ENCODE measurements at places on chromosomes 1 and 21.

DNA sequence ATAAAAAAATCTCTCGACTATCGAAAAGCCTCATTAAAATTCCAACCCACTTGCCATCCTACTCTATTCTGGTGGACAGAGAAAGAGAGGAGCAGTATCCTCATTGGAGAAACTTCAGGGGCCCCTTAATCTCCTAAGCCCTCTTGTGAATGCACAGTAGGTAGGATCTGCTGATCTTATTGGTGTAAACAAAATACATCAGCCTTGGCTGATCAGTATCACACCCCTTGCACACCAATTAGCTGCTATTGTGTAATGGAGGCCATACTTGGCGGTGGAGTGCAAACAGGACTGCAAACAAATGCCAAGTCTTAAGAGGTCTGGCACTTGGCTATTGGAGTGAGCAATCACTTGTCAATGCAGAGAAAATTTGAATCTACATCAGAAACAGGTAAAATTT, 15.7 kb downstream of the VCAM1 start:
- no peaks in the 10 kb centered on the region for H3K27me3 ChIP-seq
- peak overlapping the region; percentile 74 for H3K27ac ChIP-seq
- peaks cover 36% of the 10 kb centered on the region for H3K4me1 ChIP-seq
- no peak for DNase-seq

GRCh38 chr1:201265756-201266155, 17.6 kb upstream of the PKP1 start:
- peaks cover 18% of the 10 kb centered on the region for H3K27me3 ChIP-seq
- no peak for DNase-seq
- peaks cover 7% of the 10 kb centered on the region for H3K4me1 ChIP-seq
- no peak overlapping the region for H3K27ac ChIP-seq
- no peak overlapping the region for H3K4me3 ChIP-seq
- no peaks in the 10 kb centered on the region for H3K36me3 ChIP-seq

GRCh38 chr1:50481142-50481736, 58.0 kb upstream of the DMRTA2 start:
- H3K27ac ChIP-seq: no peak overlapping the region
- no peak for DNase-seq
- H3K36me3 ChIP-seq: no peaks in the 10 kb centered on the region
- H3K4me1 ChIP-seq: no peaks in the 10 kb centered on the region
- H3K27me3 ChIP-seq: no peaks in the 10 kb centered on the region

GRCh38 chr21:46196733-46197132, 12.5 kb upstream of the SPATC1L start:
- no peaks in the 10 kb centered on the region for H3K4me1 ChIP-seq
- no peak overlapping the region for H3K4me3 ChIP-seq
- DNase-seq: no peak
- H3K27ac ChIP-seq: no peak overlapping the region
- H3K36me3 ChIP-seq: peaks cover 13% of the 10 kb centered on the region

DNA sequence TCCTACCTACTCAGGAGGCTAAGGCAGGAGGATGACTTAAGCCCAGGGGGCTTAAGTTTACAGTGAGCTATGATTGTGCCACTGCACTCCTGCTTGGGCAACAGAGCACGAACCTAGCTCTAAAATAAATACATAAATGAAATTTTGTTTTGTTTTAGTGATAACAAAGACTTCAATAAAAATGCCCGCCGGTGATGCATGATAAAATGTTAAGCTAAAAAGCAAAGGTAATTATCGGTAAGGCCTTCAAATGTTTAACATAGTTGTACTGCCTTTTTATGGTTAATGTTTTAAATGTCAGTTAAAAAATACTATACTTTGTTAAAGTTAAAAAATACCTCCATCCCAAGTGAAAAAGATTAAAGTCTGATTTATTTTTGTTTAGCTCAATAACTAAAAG, 27.0 kb downstream of the KDM5B start:
- peaks cover 2% of the 10 kb centered on the region for H3K36me3 ChIP-seq
- DNase-seq: no peak
- H3K27ac ChIP-seq: no peak overlapping the region
- no peak overlapping the region for H3K4me3 ChIP-seq

DNA sequence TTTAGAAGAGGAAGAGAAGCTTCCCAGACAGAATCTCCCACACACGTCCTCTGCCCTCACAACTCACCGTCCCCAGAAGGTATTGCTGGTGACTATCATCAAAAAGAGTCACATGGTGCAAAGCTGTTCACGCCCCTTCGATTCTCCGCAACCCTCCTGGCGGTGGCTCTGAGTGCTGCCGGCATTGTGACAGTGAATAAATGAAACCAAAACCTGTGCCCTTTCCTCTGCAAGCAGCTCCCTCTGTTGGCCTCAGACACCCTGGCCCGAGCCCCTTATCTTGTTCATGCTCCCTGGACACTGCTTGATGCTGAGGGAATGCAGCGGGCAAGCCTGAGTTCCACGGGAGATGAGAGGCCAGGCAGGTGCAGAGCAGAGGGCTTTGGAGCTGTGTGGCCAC, 510.3 kb downstream of the NPHP4 start:
- H3K27ac ChIP-seq: no peak overlapping the region
- H3K4me3 ChIP-seq: no peak overlapping the region
- DNase-seq: peak; percentile 4
- no peaks in the 10 kb centered on the region for H3K4me1 ChIP-seq
- H3K27me3 ChIP-seq: peaks cover 13% of the 10 kb centered on the region

Measured in cardiac muscle cell (in vitro differentiated cells and primary cell).